ENCODE measurements at places on chromosomes 2 and 18. TPM values are rescaled to one million over a fixed set of nuclear protein-coding genes. Genes with fewer than 3 reads are reported as not detected.

The VWC2L gene
- not detected for total RNA-seq

The CPLX4 gene
- total RNA-seq, result not detected

DNA sequence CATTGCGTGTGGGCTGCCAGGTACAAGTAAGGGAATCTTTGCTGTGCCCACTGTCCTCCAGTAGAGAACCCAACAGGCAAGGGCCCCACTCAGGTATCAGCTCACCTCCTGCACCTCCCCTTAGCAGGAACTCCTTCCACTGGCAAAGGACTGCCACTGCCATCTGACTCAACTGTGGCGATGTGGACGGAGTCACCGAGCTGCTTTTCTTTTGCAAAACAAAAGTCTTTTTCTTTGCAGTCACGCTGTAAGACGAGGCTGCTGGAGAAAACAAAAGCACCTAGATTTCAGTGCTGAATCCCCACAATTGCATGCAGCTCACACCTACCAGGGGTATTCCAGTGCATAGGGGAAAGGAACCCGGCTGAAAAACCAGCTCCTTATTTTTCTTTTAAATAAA is 7.9 kb downstream of the MTERF4 start:
- H3K27ac ChIP-seq, result no peak overlapping the region
- H3K36me3 ChIP-seq, result peaks cover 61% of the 10 kb centered on the region
- H3K4me1 ChIP-seq, result no peaks in the 10 kb centered on the region
- no peak overlapping the region for H3K4me3 ChIP-seq

DNA sequence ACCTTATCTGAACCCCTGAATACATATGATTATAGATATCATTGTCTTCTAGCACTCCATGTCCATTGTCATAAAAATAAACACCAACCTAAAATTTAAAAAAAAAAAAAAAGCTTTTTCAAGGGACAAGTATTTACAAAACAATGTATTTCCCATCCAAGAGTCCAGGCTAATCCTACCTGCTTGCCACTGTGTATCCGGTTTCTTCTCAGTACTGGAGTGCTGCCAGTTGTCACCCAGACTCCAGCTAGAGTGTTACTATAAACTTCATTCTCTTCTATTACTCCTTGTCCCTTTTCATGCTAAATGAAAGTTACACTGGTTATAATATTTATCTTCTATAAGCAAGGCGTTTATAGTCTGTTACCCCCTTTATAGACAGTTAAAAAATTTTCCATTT is 35.8 kb downstream of the MSH6 start:
- no peaks in the 10 kb centered on the region for H3K4me1 ChIP-seq
- peaks cover 36% of the 10 kb centered on the region for H3K36me3 ChIP-seq
- no peak overlapping the region for H3K27ac ChIP-seq

- DNase-seq, result no peak
- no peaks in the 10 kb centered on the region for H3K27me3 ChIP-seq
- peaks cover 15% of the 10 kb centered on the region for H3K4me1 ChIP-seq
- peaks cover 17% of the 10 kb centered on the region for H3K36me3 ChIP-seq
- H3K4me3 ChIP-seq, result no peak overlapping the region
- no peak overlapping the region for H3K27ac ChIP-seq
Observed at GRCh38 chr2:238280083-238280825, 8.2 kb downstream of the PER2 start.

DNA sequence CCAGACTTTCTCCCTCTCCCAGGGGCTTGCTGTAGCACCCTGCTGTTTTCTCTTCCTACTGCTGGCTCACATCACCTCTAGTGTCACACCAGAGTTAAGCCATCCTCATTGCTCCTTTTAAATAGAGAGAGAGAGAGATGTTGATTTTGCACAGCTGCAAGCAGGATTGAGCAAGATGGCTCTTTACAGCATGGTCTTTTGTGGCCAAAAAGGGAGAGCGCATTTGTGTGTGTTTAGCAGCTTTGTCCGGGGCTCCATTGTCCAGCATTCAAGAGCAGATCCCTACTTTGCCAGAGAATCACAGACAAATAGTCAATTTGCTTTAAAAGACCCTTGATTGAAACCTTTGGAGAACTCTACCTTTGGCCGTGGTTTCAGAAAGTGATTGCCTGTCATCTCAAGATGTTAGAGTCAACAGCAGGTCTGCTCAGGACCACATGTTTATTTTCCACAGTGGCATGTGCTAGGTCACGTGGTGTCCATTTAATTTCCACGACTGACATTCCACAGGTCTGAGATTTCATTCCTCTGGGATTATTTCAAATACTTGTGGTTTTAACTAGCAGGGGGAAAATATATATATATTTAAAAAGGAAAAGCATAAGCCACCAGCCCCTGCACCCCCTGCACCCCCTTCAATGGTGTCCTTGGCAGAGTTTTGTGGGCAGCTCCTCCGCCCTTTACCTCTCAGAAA is 359.9 kb upstream of the SLC14A2 start:
- no peak for DNase-seq
- H3K4me3 ChIP-seq, result no peak overlapping the region
- H3K27ac ChIP-seq, result peak overlapping the region; percentile 11

- no peaks in the 10 kb centered on the region for H3K36me3 ChIP-seq
- DNase-seq, result no peak
- H3K4me3 ChIP-seq, result no peak overlapping the region
- no peaks in the 10 kb centered on the region for H3K27me3 ChIP-seq
- no peak overlapping the region for H3K27ac ChIP-seq
Observed at GRCh38 chr2:219969508-219969907, 342.1 kb downstream of the SLC4A3 start.

DNA sequence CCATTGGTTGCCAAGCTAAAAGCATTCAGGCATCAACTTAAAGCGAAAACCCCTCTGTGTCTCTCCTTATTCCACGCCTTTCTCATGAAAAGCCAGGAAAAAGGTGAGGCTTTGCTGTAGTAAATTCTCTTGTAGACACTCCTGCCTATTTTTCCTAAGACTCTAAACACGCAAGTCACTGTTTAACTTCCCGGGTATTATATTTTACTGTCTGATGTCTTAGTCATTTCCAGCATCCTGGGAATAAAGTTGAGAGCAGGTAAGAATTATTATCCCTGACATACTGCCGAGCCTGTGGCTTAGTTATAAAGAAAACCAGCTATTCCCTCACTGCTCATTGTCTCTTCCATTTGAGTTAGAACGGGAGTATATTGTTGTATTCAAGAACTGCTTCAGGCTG is 112.4 kb upstream of the GATA6 start:
- H3K4me1 ChIP-seq, result peaks cover 12% of the 10 kb centered on the region
- no peaks in the 10 kb centered on the region for H3K36me3 ChIP-seq
- H3K27ac ChIP-seq, result no peak overlapping the region

The POMC gene
- 6.6 TPM for total RNA-seq

The ARHGEF4 gene
- total RNA-seq, result 16.3 TPM

The UGT1A7 gene
- total RNA-seq, result not detected

- no peak overlapping the region for H3K27ac ChIP-seq
- no peak overlapping the region for H3K4me3 ChIP-seq
- no peak for DNase-seq
- H3K27me3 ChIP-seq, result no peaks in the 10 kb centered on the region
- no peaks in the 10 kb centered on the region for H3K4me1 ChIP-seq
Observed at GRCh38 chr2:133204421-133204820, 363.8 kb downstream of the NCKAP5 start.

The SLC11A1 gene
- 4.2 TPM for total RNA-seq

DNA sequence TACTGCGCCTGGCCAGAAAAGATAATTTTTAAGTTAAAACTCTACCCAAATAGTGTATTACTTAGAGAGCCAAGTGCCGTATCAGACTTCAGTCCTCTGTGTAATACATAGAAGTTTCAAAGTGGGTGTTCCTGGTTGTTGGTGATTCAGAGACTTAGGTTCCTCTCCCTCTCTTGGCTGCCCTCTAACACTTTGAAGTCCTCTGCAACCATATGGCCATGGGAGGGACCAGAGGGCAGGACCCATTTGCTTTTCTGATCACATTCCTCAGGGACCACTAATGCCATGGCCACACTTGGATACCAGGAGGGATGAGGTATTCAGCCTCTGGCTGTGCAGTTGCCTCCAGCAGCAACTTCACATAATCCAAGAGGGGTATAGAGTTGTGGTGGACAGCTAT is 131.5 kb downstream of the CAPN13 start:
- H3K4me1 ChIP-seq, result no peaks in the 10 kb centered on the region
- H3K27me3 ChIP-seq, result no peaks in the 10 kb centered on the region
- no peak for DNase-seq
- H3K4me3 ChIP-seq, result no peak overlapping the region
- no peak overlapping the region for H3K27ac ChIP-seq
- H3K36me3 ChIP-seq, result no peaks in the 10 kb centered on the region

The DYNAP gene
- not detected for total RNA-seq

DNA sequence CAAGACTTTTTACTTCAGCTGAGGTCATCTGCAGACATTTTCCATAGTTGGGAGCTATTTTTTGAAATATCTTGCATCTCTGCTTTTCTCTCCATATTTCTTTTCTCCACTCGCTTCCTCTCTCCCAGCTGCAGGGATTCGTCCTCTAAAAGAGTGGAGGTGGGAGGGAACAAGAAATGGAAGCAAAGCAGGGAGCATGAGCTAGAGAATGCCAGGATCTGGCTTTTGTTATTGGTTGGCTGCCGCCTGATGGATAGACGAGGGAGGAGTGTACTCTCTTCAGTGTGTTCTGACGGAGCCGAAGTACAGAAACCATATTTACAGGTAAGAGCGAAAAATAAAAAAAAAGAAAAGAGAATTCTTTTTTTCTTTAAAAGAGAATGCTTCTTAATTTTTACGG is at the start of gene CSRNP3:
TSS of gene CSRNP3 (plus strand) at position 282 of the 400 bp plus-strand sequence. CDS start 125,368 bp downstream, outside the sequence.
- peak; percentile 84 for DNase-seq
- H3K27me3 ChIP-seq, result no peaks in the 10 kb centered on the region
- H3K27ac ChIP-seq, result peak within 1 kb of the TSS; percentile 24
- no peaks in the 10 kb centered on the region for H3K36me3 ChIP-seq
- H3K4me1 ChIP-seq, result no peaks in the 10 kb centered on the region
- H3K4me3 ChIP-seq, result peak within 1 kb of the TSS; percentile 26

DNA sequence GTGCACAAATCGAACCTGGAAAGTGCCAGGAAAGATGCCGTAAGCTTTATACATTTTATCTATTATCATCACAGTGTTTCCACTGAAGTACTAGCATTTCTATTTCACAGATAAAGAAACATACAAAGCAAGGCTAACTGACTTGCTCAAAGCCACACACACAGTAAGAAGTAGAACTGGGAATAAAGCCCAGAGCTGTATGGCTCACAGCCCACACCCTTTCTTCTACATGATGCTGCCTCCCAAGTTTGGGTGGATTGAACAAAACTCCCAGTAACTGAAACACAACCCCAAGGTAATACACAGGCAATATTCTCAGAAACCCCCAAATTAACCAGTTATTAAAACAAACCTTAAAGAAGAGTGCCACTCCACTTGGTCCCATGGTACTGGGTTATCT is 11.2 kb downstream of the SAP130 start:
- no peaks in the 10 kb centered on the region for H3K27me3 ChIP-seq
- H3K4me3 ChIP-seq, result no peak overlapping the region
- H3K27ac ChIP-seq, result no peak overlapping the region
- H3K36me3 ChIP-seq, result no peaks in the 10 kb centered on the region

DNA sequence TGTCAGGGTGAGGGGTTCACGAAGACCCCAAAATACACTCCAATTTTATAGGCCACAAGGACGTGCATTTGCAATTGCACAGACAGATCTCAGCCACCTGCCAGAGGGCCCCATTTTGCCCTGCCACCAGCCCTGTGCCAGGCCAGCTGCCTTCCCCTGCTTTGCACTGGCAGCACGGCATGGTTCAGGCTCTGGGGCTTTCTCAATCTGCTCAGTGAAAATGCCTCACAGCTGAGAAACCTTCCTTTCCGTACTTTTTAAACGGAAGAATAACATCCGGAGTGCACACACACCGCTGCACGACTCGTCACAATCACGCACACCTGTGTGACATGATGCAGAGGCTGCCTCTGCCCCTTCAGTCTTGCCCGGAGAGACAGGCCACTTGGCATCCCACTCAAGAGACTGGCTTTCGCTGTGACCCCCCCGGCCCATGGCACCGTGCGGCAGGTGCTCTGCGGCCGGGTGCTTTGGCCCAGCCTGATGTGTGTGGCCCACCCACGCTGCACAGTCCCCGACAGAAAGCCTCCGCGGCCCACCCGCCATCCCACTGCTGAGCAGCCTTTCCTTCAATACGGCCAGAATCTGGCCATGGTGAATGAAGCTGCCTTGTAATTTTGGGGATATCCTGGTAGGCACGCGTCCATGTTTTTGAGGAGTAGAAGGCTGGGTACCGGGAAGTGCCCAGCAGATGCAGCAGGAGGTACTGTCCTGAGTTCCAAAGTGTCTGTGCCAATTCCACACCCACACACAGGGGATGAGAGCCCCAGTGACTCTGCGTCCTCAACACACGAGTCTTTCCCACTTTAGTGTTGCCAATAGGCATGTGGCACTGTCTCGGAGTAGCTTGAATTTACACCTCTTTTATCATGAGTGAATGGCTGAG is 88.8 kb downstream of the USP40 start:
- H3K4me1 ChIP-seq, result no peaks in the 10 kb centered on the region
- no peak overlapping the region for H3K4me3 ChIP-seq
- no peak for DNase-seq
- H3K27me3 ChIP-seq, result no peaks in the 10 kb centered on the region

The GPR45 gene
- total RNA-seq, result not detected

DNA sequence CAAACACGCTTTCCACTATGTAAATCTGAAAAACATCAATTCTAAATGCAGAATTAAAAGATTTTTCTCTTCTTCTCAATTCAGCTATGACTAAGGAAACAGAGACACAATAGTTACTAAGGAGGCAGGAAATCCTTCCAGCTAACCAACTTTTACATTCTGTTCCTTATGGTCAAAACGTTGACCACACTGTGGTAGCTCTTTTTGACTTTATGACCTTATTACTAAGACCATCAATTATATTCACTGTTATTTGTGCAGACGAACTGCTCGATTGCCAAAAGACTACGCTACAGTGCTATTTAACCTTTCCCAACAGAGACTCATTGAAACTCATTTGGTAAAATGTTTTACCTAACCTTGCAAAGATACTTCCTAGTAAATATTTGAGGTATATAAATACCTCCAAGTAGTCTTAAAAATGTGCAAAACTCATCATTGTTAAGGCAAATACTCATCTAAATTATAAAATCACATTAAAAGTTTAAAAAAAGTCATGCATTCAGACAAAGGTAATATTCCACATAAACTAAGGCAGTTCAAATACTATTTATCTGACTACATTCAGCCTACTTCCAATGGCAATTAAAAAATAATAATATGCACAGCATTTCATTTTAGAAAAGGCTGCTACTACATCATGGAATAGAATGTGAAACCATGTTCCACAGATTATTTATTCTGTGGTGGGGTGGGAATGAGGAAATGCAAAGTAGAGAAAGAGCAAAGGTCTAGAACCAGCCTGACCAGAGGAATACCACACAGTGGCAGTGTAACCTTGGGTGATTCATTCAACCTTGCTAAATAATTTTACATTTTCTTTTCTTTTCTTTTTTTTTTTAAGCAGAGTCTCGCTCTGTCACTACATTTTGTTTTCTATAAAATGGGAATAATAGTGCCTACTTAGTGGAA is 139.9 kb downstream of the THADA start:
- peak overlapping the region; percentile 19 for H3K27ac ChIP-seq
- H3K27me3 ChIP-seq, result no peaks in the 10 kb centered on the region
- H3K36me3 ChIP-seq, result no peaks in the 10 kb centered on the region
- H3K4me1 ChIP-seq, result peaks cover 18% of the 10 kb centered on the region
- no peak overlapping the region for H3K4me3 ChIP-seq

- H3K4me1 ChIP-seq, result no peaks in the 10 kb centered on the region
- no peak for DNase-seq
- H3K27me3 ChIP-seq, result no peaks in the 10 kb centered on the region
- H3K4me3 ChIP-seq, result no peak overlapping the region
- peaks cover 10% of the 10 kb centered on the region for H3K36me3 ChIP-seq
- H3K27ac ChIP-seq, result no peak overlapping the region
Observed at GRCh38 chr2:217974389-217975005, 28.3 kb downstream of the TNS1 start.
